A549 treated with RU486 at 1 μM for 4 hours (cell line): ENCODE measurements at places on chromosomes 7 and 10. TPM values are rescaled to one million over a fixed set of nuclear protein-coding genes. Genes with fewer than 3 reads are reported as not detected.

Gene FGL2
- not detected in 5 replicates for total RNA-seq

Gene NCF1
- total RNA-seq: 0.08 to 0.17 TPM (median 0.15 TPM) in 3 of 5 replicates, not detected in the others

Gene MYO3A
- not detected in 5 replicates for total RNA-seq

Gene PRSS37
- total RNA-seq: not detected in 5 replicates

Gene WDR86
- total RNA-seq: 0.18 to 0.22 TPM (median 0.19 TPM) in 3 of 5 replicates, not detected in the others

Gene CEP55
- 47.3 to 72.8 TPM (median 66.7 TPM) in 5 replicates for total RNA-seq

Gene ADAM22
- 0.25 to 0.77 TPM (median 0.38 TPM) in 5 replicates for total RNA-seq
